ENCODE measurements at places on chromosomes 12 and 14. TPM values are rescaled to one million over a fixed set of nuclear protein-coding genes. Genes with fewer than 3 reads are reported as not detected.

DNA sequence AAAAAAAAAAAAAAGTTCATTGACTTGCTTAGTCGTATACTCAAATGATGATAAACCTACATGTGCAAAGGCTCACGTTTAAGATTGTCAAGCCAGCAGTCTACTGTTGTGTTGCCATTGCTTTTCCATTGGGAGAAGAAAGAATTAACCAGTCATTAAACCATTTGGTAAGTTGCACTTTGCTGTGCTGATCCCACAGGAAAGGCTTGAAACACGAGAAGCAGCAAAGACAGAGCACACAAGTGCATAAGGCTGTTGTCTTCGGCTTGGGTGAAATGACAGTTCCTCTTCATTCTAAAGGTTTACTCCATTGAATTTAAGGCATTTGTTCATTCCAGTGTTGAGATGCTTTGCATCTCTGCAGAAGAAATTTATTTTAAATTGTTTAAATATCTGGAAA, 50.1 kb downstream of the ZC3H14 start:
- no peak for DNase-seq

DNA sequence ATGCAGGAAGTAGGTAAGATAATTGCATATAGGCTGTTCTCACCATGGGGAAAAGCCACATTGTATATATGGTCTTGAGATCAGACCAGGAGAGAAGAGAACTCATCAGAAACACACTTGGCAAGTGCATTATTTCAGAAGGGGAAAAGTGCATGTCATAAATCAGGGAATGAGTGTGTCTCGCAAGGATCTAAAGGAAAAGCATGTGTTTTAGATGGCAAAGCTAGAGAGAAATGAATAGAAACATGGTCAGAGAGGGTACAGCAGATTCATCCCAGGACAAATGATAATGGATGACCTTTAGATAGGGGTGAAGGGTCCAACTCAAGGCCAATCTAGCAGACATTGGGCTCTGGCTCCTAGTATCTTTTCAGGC, 230.2 kb upstream of the NAV3 start:
- DNase-seq: no peak

GRCh38 chr12:110084314-110085015, 36.1 kb upstream of the C12orf76 start:
- DNase-seq: no peak

GRCh38 chr14:97025722-97026121, 228.5 kb downstream of the VRK1 start:
- DNase-seq: peak; percentile 75

DNA sequence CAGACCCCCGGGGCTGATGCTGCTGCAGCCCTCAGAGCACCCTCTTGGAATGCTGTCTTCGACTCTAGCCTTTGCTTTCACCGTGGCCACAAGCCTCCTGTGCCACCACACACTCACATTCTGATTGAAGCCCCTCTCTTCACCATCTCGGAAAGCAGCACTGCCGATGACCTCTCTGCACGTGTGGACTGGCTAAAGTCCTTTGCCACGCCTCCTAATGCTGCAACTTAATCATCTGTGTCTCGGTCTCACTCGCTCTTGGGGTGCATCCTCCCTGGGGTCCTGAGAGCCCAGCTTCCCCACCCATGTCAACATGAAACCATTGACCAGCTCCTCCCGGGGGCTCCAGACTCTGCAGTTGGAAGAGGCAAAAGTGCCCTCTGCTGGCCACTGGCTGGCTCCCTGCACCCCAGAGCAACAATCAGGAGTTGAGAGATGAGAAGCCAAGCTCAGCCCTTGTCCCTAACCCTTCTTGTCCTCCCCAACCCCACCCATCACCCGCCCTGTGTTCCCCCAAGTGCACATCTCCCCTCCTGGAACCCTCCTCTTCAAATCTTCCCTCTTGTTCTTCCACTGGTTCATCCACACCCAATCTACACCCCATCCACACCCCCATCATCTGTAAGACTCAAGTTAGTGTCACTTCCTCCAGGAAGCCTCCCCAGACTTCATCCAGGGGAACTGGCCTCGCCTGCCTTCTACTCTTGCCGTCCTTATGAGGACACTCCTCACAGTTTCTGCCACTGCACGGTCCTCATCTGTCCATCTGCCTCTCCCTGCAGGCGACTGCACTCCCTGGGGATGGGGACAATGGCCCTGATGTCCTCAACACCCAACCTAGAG, 23.6 kb upstream of the FAM181A start:
- DNase-seq: peak; percentile 88

DNA sequence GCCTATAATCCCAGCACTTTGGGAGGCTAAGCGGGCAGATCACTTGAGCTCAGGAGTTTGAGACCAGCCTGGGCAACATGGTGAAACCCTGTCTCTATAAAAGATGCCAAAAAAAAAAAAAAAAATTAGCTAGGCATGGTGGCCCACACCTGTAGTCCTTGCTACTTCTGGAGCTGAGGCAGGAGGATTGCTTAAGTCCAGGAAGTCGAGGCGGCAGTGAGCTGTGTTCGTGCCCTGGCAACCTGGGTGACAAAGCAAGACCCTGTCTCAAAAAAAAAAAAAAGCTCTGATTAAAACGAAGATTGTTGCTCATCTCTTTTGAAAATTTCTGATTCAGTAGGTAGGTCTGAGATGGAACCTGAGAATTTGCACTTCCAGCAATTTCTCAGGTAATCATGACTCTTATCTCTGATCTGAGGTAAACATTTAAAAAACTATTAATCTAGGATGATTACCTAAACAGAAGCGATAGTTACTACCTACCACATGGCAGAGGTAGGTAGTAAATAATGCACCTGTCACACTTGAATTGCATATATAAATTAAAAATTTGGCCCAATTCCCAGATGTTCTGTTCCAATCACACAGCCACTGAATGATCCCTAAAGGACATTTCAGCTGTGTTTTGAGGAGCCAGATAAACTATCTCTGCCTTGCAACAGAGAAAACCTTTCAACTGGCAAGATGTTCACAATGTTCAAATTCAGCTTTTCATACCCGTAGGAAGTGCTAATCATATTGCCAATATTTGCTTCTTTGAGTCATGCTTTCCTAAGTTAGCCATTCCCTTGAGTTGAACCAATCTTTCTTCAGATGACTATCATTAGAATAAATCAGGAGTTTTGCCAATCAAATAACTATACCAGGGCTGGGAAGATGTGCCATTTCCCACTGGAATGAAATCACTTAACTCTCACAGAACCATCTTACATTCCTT, 4.2 kb upstream of the TEP1 start:
- DNase-seq: no peak

- no peak for DNase-seq
These were observed 374.2 kb downstream of the PRKD1 start for GRCh38 chr14:29553427-29553826.

GRCh38 chr12:31324845-31325523, 966 bp downstream of the SINHCAF start:
- DNase-seq: peak; percentile 82

GRCh38 chr14:30283822-30284446, 275.0 kb upstream of the G2E3 start:
- peak; percentile 89 for DNase-seq

- DNase-seq: no peak
These were observed 112.3 kb downstream of the ZFP36L1 start for GRCh38 chr14:68680541-68681051.

GRCh38 chr12:102120886-102121285, 903 bp downstream of the PARPBP start:
- peak; percentile 63 for DNase-seq

DNA sequence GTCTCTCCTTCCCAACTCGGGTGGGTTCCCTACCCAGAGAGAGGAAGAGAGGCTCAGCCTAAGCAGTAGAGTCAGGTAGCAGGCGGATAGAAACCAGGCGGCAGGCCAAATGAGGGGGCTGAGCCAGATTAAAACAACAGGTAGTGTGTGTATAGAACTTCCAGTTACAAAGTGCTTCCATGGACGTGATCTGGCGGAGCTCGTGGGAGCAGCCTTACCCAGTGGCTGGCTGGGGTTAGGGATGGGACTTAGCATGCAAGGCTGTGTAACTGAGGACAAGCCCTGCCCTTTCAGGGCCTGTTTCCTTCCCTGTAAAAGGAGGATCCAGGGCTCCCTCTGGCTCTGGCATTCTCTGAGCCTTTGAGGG, 8.3 kb downstream of the KRT80 start:
- DNase-seq: no peak

DNA sequence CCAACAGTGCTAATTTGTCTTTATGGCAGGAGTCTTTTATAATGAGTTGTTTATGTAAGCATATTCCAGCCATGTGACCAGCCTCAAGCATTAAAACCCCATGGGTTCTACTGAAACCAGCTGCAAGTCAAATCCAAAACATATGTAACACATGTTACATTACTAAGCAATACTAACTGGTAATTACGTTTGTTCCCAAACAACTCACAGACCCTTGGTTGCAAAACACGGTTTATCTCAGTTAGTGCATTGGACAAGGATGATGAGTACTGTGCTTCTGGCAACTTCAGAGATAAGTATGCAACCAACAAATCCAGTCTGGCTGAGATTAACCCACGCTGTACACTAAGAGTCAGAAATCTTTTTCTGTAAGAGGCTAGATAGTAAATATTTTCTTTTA, 110.1 kb upstream of the FAR2 start:
- no peak for DNase-seq

- DNase-seq: no peak
These were observed 49.7 kb upstream of the OVCH1 start for GRCh38 chr12:29547151-29547632.

GRCh38 chr14:77542421-77543239, 44.0 kb upstream of the ISM2 start:
- DNase-seq: no peak

Gene TMEM52B
- total RNA-seq: not detected

Gene DCN
- total RNA-seq: not detected

Gene PLEKHG7
- total RNA-seq: not detected

Gene NTF3
- total RNA-seq: 4.1 TPM

Gene MYF5
- total RNA-seq: not detected

Gene KRT72
- total RNA-seq: not detected

Gene ZNF385A
- total RNA-seq: 8.8 TPM

Gene TEX22
- total RNA-seq: 1.2 TPM

Gene PTPRR
- 0.43 TPM for total RNA-seq
